IMR-90 (cell line): ENCODE measurements at places on chromosomes 12 and 14. TPM values are rescaled to one million over a fixed set of nuclear protein-coding genes. Genes with fewer than 3 reads are reported as not detected.
A peak's percentile ranks its signal among the peaks of the same experiment; 100 is the strongest.

Gene ASIC1
- 1.4 and 1.6 TPM in 2 replicates for total RNA-seq

Gene EPYC
- total RNA-seq: not detected in 2 replicates

DNA sequence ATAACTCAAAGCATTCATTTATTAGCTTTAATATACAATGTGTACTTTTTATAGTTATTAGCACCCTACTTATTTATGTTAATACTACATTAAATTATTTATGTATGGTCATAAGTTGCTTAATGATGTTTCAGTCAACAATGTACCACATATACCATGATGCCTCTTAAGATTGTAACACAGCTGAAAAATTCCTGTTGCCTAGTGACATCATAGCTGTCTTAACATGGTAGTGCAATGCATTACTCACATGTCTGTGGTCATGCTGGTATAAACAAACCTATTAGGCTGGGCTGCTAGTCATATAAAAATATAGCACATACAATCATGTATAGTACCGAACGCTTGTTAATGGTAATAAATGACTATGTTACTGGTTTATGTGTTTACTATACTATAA lies 120.4 kb downstream of the ANO6 start:
- peak; percentile 99 for DNase-seq

DNA sequence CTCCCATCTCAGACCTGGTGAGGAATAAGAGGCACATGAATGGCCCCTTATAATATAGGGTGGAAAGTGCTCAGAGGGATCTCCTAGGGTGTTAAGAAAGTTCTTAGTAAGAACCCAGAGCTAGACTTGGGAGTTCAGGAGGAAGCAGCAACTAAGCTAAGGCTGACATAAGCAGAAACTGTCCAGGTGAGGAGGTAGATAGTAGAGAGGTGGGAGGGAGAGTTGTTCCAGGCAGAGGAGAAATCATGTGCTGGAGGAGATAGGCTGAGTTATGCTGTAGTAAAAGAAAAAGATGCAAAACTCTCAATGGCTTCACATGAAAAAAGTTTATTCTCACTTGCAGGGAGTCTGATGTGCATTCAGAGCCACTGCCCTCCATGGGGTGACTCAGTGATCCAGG lies 50.7 kb downstream of the FOS start:
- DNase-seq: no peak

DNA sequence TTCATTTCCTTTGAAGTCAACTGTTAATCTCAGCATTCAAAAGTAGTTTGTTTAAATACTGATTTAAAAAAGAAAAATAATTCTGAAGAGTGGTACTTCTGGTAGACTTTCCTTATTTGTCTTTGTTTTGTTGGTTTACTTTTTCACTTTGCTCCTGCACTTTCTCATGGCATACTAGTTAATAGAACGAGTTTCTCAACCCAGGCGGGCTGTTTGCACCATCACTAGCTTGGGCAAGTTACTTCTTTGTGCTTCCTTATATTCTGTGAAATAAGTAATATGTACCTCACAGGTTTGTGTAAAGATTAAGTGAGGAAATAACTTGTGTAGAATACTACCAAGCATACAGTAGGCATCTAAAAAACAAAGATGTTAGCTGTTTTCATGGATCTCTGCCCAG lies 45.5 kb downstream of the SLC38A6 start:
- no peak for DNase-seq
